H4 (cell line): ENCODE measurements at places on chromosomes 12 and 14. TPM values are rescaled to one million over a fixed set of nuclear protein-coding genes. Genes with fewer than 3 reads are reported as not detected.

INSM2 gene
- not detected in 2 replicates for total RNA-seq

GALNT16 gene
- 0.47 and 0.52 TPM in 2 replicates for total RNA-seq

NR1H4 gene
- total RNA-seq: 1.5 and 2.3 TPM in 2 replicates

PRB2 gene
- total RNA-seq: not detected in 2 replicates

PTMS gene
- total RNA-seq: 122 and 133 TPM in 2 replicates

DIO3 gene
- total RNA-seq: not detected in 2 replicates

DNA sequence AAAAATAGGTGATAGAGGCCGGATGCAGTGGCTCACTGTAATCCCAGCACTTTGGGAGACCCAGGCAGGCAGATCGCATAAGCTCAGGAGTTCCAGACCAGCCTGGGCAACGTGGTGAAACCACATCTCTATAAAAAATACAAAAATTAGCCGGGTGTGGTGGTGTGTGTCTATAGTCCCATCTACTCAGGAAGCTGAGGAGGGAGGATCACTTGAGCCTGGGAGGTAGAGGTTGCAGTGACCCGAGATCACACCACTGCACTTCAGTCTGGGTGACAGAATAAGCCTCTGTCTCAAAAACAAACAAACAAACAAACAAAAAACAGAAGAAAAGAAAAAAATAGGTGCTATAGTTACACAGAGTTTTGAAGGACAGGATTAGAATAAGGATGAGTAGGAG is 142.1 kb downstream of the SAMD4A start:
- no peak for DNase-seq

DNA sequence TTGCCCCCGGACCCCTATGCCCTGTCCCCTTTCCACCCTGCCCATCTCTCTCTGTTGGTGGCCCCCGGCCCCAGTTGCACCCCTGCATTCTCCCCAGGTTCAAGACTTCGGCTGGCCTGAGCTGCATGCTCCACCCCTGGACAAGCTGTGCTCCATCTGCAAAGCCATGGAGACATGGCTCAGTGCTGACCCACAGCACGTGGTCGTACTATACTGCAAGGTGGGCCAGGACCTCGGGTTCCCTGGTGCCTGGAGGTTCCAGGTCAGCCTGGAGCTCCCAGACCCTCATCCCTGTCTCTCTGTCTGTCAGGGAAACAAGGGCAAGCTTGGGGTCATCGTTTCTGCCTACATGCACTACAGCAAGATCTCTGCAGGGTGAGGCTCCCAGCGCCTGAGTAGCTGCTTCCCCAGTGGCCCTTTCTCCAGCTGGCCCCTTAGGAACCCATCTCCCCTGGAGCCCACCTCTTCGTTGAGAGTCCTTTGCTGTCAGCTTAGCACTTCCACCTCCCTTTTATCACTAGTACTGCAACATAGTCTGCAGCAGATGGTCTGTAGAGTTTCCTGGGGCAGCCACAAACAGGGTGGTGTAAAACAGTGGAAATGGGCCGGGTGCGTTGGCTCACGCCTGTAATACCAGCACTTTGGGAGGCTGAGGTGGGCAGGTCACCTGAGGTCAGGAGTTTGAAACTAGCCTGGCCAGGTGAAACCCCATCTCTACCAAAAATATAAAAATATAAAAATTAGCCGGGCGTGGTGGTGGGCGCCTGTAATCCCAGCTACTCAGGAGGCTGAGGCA is 5.8 kb downstream of the TNS2 start:
- DNase-seq: no peak

GRCh38 chr14:34684578-34684977 is 29.8 kb downstream of the CFL2 start:
- no peak for DNase-seq

DNA sequence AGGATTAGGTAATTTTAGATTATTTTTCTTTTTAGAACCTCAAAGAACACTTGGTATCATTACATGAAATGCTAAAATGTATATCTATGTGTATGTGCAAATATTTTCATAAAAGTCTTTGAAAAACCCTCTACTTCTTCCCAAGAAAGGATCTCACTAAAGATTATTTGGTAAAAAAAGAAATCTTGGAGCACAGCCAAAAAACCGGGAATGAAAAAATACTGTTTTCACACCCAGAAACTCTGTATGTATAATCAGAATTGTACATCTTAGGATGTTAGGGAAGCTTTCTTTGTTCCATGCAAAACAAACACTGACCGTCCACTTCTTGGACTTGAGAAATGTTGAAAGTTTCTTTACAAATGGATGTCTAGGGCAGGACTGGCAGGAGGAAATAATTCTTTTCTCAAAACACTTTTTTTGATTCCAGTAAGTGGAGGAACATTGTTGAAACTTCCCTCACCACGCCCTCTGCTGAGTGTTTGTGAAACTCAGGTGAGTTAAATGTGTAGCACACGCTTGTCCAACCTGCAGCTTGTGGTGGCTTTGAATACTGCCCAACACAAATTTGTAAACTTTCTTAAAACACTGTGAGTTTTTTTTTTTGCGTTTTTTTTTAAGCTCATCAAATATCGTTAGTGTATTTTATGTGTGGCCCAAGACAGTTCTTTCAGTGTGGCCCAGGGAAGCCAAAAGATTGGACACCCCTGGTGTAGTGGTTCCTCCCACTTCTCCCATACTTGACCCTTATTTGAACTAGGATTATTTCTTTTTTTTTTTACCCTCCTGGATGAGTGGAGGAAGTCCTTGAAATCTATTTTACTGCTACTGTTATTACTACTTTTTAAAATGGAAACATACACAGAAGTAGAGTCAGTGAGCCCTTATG is 26.6 kb downstream of the FBXO34 start:
- DNase-seq: no peak

- DNase-seq: no peak
These were observed 53.0 kb downstream of the PEX5 start for GRCh38 chr12:7242176-7243101.

DNA sequence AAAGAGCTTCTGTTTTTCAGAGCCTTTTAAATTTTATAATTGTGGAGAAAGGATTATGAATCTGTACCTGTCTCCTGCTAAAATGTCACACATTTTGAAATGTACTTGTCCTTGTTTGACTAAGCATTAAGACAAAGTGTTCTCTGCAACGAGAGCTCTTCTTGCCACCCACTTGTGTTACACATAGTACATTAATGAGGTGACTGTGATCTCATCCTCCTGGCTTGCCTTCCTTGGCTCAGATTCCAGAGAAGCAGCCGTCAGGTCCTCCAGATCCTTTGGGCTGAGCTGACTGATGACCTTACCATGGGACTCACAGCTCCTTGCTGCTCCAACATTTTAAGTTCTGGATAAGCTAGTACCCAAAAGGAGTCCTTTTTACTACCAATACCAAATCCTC is 81.4 kb downstream of the BBS10 start:
- DNase-seq: peak; percentile 16

GRCh38 chr12:10728091-10728490 is 5.0 kb upstream of the YBX3 start:
- DNase-seq: no peak

DNA sequence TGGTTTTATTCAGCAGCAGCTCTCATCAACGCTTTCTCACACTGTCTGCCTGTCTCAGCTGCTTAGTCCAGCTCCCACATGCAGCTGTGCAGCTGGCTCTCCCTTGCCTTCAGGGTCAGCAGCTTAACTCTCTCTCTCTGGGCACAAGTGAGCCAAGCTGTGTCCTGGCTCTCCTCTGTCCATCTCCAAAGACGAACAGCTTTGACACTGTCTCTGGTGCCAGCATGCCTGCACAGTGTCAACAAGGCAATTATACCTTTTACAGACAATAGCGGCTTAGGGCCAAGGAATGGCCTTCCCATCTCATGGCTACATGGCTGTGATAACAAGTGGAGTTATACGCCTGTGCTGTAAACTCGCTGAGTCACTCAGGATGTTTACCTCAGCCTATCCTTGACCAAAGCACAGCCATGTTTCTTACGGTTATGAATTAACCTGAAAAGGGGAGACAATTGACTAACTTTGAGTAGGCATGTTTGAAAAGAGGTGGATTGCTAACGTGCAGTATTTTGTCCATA is 38.4 kb upstream of the MANSC4 start:
- peak; percentile 9 for DNase-seq

GRCh38 chr14:104509673-104510072 is 69.9 kb upstream of the C14orf180 start:
- no peak for DNase-seq

DNA sequence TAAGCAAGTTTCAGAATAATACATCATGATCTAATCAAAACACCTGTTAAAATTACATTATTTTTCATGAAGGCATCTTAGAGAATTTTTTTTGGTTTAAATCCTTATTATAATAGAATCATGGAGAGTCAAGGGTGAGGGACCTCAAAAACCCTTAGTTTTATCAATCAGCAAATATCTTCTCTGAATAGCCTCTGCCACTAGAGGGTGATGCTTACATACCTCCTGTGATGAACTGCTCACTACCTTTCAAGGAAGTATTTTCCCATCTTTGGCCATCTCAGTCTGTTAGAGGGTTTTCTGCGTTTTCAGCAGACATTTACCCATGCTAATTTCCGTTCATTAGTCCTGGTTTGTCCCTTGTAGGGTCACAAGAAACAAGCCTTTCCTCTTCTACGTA is 200.2 kb downstream of the TRHDE start:
- DNase-seq: no peak

DNA sequence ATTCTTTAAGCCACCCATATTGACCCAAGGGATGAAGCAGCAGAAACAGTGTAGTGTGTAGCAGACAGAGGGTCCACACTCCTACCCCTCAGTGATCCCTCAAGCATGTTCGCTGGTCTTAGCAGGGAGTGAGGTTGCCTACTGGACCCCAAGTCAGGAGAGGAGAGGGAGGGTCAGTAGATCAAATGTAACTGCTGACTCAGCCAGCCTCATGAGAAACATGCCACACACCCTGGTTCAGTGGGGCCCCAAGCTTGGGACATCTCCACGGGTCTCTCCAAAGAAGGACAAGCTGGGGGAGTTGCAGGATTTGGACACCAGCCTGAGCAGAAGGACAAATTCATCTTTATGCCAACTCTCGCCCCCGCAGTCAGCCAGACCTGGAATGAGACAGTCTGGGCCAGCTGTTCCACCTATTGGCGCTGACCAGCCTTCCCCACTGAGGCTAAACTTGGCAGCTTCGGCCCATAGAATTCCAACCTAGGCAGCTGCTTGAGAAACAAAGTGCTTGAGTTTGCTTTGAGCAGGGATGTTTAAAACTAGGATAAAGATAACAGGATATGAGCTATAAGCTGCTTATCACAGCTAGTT is 66.0 kb upstream of the ACTN1 start:
- DNase-seq: no peak

- DNase-seq: peak; percentile 82
These were observed 13.9 kb upstream of the CACNA2D4 start for GRCh38 chr12:1932264-1932777.

DNA sequence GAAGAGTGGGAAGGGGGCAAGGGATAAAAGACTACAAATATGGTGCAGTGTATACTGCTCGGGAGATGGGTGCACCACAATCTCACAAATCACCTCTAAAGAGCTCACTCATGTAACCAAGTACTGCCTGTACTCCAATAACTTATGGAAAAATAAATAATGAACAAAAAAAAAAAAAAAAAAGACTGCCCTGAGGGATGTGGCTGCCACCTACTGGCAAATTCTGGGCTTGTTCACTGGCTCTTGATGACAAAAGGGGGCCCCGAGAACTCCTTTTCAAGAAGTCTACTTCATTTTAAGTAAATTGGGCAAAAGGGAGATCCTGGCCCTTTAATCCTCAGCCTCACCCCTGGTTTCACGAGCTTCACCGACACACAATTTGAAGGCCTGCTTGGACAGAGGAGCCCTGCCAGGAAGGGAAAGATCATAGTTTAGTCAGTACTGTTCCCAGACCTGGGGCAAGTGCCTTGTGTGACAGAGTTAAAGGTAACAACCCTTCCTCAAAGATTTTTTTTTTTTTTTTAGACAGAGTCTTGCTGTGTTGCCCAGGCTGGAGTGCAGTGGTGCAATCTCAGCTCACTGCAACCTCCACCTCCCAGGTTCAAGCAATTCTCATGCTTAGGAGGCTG is 26.1 kb upstream of the STAC3 start:
- DNase-seq: peak; percentile 22

- no peak for DNase-seq
These were observed 130.7 kb downstream of the NTF3 start for GRCh38 chr12:5562581-5562980.
